ENCODE measurements at places on chromosomes 1 and 21.
A peak's percentile ranks its signal among the peaks of the same experiment; 100 is the strongest.

- no peak for DNase-seq
Observed at GRCh38 chr21:42836767-42837301, 42.5 kb downstream of the WDR4 start.

DNA sequence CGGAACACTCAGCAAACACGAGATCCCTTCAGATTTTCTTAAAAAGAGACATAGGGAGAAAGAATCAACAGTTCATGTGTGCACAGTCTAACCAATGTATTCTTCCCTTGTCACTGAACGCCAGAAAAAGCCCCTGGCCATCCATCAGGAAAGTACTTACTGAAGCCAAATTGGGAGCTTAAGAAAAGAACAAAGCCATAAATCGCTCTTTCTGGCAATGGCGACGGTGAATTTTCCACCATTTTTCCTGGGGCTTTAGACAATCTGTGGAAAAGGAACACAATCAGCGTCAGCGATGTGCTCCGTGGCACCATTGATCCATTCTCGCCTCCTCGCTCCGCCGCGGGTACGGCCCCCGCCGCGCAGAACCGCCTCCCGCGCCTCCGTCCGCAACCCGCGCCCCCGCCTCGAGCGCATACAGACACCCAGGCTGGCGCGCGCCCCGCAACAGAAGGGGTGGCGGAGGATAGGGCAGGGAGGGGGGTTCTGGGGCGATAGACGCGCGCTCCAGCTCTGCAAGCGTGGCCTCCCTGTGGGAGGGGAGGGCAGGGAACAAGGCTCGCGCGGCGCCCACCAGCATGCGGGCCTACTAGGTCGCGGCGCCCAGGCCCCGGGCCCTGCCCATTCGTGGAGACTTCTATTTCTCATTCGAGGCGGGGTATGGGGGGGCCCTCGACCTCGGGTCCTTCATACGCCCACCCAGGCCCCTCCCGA is 440 bp downstream of the PIGP start:
- DNase-seq, result peak; percentile 36

GRCh38 chr21:41458121-41458520 is 32.1 kb downstream of the MX1 start:
- no peak for DNase-seq

- DNase-seq, result no peak
Observed at GRCh38 chr1:68280286-68280685, 48.0 kb upstream of the WLS start.

- no peak for DNase-seq
Observed at GRCh38 chr1:164589961-164590507, 31.1 kb downstream of the PBX1 start.
